ENCODE measurements at places on chromosomes 11 and 22.
A peak's percentile ranks its signal among the peaks of the same experiment; 100 is the strongest.

DNA sequence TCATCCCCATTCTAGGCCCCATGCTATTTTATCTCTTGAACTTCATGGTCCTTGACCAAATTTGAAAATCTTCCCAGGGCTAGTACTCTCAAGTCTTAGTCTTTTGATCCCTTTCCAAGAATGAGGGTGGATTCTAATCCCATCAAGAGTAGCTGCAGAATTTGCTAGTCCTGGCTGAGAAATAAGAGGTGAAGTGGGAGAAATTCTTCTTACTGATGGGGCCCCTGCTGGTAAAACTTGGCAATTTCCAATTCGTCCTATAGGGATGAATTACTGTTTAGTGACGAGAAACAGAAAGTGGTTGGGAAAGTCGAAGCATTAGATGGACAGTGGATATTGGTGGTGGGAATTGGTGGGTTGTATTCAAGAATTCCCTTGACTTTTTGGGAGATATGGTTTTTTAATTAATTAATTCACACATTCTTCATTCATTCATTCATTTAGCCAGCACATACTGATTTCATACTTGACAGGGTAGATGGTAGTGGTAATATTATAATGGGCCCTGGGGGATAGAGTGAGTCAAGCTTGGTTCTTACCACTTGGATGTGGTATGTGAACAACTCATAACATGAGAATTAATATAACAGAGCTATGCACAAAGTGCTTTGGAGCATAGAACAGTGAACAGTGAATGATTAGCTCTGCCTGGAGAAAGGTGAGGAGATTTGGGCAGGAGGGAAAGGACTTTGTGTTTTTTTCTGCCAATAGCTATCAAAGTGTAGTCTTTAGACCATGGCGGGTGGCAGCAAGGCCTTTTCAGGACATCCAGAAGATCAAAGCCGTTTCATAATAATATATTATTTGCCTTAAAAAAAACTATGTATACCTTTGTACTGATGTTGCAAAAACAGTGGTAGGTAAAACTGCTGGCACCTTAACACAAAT is 103.8 kb downstream of the STIM1 start:
- DNase-seq, result no peak

GRCh38 chr22:29944339-29944738 is 61.4 kb downstream of the MTMR3 start:
- no peak for DNase-seq

DNA sequence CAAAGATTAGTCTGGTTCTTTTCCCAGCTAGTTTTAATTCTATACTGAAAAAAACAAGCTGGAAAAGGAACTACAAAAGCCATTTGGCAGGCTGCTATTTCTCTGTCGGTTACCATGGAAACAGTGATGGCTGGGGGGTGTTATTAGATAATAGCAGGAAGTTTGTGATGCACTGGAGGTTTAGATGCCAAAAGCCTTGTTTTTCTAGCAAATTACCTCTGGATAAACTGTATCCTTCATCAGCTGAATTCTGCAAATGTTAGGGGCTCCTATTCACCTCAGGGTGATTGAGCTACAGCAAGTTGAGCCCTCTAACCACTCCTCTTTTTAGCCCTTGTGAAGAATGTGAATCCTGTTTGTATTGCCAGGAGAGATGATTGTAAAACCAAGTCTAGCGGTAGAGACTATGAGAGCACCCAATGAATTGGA is 25.2 kb downstream of the ALKBH3 start:
- DNase-seq, result no peak

GRCh38 chr11:7571640-7572000 is 57.8 kb downstream of the PPFIBP2 start:
- DNase-seq, result peak; percentile 11

GRCh38 chr11:57751176-57751575 is 443 bp downstream of the BTBD18 start:
- DNase-seq, result no peak

DNA sequence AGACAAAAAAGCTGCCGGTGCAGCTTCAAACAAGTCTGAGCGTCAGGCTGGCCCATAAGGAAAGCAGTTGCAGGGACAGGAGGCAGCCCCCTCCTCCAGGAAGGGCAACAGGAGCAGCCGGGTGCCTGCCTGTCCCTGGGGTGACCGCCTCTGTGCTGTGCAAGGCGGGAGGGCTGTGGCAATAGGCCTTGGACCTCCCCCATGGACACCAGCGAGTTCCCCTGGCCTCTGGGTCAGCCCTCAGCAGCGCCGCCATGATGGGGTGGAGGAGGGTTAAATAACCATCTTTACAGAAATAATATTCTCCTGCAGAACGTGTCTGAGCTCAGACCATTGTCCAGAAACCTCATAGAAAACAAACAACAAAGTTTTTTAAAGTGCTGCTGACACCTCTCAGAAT is 3.3 kb upstream of the TMPRSS4 start:
- DNase-seq, result no peak

- DNase-seq, result no peak
Observed at GRCh38 chr22:41334215-41334614, 32.9 kb downstream of the ZC3H7B start.

DNA sequence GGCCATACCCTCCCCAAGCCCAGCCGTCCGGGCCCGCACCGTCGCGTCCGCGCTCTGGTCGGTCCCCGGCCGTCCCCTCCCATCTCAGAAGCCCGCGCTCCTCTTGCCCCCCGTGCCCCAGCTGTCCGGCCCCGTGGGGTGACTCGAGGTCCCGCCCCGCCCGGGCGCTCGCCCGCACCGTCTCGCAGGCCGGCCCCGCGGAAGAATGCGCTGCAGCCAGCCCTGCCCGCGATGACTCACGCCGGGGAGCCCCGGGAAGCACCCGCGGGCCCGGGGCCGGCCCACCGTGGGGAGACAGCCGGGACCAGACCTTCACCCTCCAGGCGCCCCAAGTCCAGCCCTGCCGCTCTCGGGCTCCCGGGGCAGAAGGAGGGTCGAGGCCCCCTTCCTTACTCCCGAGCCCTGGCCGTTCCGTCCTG is 320 bp upstream of the PHLDA2 start:
- DNase-seq, result no peak

GRCh38 chr11:112963368-112963955 is 2.2 kb downstream of the NCAM1 start:
- DNase-seq, result no peak

- no peak for DNase-seq
Observed at GRCh38 chr22:21026783-21027692, 5.3 kb downstream of the SLC7A4 start.

- no peak for DNase-seq
Observed at GRCh38 chr22:50064453-50064852, 6.4 kb upstream of the TTLL8 start.

DNA sequence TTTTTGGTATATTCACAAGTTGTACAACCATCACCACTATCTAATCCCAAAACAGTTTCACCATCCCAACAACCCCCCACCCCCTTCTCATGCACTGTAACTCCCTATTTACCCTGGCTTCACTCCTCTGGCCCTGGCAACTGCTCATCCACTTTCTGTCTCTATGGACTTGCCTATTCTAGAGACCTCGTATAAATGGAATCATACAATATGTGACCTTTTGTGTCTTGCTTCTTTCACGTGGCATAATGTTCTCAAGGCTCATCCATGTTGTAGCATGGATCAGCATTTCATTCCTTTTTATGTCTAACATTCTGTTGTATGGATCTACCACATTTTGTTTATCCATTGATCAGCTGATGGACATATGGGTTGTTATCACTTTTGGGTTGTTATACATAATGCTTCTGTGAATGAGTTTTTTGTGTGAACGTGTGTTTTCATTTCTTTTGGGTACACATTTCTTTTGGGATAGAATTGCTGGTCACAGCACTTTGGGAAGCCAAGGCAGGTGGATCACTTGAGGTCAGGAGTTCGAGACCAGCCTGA is 46.1 kb downstream of the GDPD5 start:
- no peak for DNase-seq

DNA sequence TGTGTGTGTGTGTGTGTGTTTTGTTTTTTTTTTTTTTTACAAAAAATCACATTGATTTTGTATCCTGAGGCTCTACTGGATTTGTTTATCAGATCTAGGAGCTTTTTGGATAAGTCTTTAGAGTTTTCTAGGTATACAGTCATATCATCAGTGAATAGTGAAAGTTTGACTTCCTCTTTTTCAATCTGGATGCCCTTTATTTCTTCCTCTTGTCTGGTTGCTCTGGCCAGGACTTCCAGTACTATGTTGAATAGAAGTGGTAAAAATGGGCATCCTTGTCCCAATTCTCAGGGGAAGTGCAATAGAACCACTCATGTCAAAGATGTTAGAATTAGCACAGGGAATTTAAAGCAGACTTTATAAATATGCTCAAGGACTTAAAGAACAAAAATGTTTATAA is 32.6 kb upstream of the PRDM11 start:
- no peak for DNase-seq

- DNase-seq, result no peak
Observed at GRCh38 chr11:103016031-103016430, 60.5 kb upstream of the MMP13 start.

DNA sequence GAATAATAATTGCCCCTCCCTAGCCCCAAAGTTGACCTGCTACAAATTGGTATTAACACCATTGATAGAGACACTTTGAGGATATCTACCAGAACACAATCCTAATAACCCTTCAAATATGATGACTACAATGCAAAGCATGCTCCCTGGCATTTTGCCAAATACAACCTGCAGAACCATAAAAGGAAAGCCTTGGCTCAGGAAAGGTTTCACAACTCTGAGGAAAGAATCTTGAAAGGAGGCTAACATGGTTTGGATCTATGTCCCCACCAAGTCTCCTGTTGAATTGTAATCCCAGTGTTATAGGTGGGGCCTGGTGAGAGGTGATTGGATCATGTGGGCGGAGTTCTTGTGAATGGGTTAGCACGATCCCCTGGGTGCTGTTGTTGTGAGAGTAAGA is 140.4 kb upstream of the ARHGAP42 start:
- no peak for DNase-seq

DNA sequence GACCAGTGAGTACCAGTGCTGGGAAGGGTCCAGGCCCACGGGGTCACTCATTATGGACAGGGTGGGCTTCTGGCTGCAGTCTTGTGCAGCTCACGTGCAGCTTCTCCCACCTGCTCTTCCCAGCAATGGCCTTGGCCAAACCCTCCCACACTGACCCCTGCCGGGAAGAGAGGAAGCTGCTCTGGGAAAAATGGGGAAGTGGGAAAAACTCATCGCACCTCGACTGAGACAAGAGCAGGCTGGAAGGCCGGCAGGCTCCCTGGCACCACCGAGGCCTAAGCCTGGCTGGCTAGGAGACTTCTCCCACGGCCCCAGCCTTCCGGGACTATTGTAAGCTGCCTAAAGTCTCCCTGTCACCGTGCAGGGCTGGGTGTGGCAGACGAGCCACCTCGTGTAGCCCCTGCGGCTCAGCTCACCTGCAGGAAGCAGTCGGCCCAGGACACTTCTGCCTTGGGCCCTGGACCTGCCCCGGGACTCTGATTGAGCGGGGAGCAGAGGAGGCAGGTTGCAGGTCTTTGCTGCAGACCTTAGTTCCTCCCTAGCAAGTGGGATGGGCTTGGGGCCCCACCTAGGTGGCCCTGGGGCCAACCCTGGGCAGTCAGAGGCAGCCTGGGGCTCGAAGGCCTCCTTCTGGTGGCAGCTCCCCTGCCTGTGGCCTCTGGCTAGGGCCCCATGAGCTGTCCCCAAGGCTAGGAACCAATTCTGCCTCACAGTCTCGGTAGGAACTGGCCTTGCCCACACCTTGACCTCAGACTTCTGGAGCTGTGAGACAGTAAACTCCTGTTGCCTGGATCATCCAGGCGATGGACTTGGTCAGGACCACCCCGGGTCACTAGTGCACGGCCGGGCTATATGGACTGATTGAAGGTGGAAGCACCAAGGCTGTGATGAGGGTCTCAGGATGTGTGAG is 23.1 kb downstream of the MRGPRG start:
- no peak for DNase-seq

- DNase-seq, result no peak
Observed at GRCh38 chr22:37115032-37115431, 5.5 kb upstream of the TMPRSS6 start.

GRCh38 chr11:111411456-111411855 is 32.4 kb upstream of the POU2AF1 start:
- no peak for DNase-seq

DNA sequence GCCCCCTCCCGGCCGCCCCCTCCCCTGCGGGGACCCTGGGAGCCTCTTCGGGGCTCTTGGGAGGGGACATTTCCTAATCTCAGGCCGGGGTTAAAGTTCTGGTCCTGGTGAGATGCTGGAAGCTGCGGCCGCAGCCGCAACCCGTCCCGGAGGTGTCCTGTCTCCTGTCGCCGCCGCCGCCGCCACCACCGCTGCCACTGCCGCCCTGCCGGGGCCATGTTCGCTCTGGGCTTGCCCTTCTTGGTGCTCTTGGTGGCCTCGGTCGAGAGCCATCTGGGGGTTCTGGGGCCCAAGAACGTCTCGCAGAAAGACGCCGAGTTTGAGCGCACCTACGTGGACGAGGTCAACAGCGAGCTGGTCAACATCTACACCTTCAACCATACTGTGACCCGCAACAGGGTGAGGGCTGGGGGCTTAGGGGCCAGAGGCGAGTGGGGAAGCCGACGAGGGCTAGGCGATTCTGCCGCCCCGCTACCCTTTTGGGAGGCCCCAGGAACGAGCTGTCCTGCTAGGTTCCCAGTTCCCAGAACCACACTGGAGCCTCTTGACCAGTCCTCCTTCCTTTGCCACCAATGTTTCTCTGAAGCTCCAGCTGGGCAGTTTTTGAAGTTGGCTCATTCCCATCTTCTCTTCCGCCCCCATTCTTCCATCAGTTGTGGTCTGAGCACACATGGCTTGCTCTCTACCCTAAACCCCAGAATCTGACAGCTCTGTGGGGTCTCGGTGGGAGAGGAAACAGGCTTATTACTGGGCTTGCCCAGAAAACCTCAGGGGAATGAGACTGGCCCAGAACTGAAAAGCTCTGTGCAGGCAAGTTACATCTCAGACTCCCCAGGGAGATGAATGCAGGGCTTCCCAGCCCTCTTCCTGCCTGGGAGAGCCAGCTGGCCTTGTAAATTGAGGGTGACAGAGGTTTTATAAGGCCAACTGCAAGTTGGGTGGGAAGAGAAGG is 781 bp downstream of the SIDT2 start:
- no peak for DNase-seq

- DNase-seq, result no peak
Observed at GRCh38 chr11:78427615-78428265, 10.1 kb upstream of the GAB2 start.

- DNase-seq, result no peak
Observed at GRCh38 chr22:36360871-36361383, 26.8 kb downstream of the MYH9 start.

DNA sequence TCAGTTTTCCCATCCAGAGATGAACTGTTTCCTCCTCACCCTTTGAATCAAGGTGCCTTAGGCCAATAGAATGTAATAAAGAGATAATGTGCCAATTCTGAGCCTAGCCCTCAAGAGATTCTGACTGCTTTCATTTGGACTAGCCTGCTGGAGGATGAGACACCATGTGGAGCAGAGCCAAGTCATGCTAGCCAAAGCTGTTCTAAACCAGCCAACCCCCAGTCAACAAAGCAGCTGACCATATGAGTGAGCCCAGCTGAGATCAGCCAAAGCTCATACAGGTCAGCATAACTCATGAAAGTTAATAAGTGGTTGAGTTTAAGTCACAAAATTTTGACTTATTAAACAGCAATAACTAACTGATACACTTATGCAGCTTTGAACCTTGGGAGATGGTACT is 66.7 kb upstream of the DBX1 start:
- no peak for DNase-seq
